ENCODE measurements at places on chromosomes 4 and X. TPM values are rescaled to one million over a fixed set of nuclear protein-coding genes. Genes with fewer than 3 reads are reported as not detected.

SUPT20HL1 gene
- not detected for total RNA-seq

SLC9A7 gene
- 15.4 TPM for total RNA-seq

CCDC120 gene
- total RNA-seq, result 6.8 TPM

DNA sequence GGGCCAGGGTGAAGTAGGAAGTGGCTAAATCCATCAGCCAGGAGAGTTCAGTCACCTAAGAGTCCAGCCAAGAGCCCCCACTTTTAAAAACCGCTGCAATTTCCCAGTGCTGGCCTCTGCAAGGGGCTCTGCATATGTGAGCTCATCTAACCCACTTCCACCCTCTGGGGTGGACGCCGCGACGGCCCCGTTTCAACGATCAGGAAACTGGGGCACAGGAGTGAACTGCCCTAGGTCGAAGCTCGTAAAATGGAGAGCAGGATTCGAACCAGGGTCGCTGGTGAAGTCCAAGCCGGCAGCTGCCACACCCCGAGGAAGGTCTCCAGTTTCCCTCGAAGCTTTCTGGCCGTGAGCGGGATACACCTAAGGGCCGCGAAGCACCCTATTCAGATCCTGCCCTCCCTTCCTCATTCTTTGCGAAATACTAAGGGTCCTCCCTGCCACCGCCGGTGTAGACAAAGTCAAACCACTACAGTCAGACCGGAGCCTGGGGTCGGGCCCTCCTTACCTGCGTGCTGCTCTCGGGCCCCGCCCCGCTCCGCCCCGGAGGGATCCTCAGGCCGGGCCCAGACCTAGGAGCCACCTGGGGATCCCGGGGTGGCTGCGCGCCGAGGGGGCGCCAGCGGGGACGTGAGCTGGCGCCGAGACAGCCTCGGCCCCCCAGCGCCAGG, 446 bp downstream of the EVC2 start:
- peak; percentile 68 for DNase-seq

- DNase-seq, result no peak
Measured at GRCh38 chr4:96379524-96379923, 539.6 kb downstream of the PDHA2 start.

DNA sequence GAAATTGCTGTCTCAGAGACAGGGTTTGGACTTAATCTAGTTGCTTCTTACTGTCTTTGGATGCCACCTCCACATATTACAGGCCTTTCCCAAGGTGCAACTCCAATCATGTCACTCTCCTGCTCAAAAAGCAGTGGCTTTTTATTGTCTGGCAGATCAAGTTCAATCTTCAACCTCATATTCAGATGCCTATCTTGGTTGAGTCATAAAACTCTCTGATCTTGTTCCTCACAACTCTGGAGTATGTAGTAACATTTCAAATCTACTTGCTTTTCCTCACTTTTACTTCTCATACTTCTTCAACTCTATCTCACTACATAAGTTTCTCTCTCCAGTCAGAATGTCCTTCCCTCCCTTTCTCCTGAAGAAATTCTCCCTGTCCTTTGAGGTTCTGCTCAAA, 180.6 kb downstream of the VSIG4 start:
- DNase-seq, result no peak

GRCh38 chrX:20414066-20414465, 147.4 kb upstream of the RPS6KA3 start:
- no peak for DNase-seq

DNA sequence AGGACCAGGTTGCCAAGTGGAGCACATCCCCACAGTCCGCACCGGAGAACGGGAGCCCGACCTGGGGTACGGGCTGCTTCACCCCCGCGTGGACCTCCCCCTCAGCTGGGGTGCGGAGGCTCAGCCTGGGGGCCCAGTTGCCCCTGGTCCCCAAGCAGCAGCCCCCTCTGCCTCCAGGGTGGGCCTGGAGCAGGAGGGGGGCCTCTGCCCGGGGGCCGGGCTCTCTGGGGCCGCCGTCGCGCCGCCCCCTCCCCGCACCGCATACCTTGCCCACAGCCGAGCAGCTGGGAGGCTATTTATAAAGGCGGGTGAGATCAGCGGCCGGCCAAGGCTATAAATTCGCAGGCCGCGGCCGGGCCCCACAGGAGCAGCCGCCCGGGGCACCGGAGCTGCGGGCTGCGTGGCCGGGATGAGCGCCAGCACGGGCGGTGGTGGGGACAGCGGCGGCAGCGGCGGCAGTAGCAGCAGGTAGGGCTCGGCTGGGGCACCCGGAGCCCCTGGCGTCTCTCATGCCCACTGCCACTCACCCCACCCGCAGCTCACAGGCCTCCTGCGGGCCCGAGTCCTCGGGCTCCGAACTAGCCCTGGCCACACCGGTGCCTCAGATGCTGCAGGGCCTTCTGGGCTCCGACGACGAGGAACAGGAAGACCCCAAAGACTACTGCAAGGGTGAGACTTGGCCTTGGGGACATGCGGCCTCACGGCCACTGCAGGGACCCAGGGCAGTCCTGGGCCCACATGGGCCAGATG, at the start of gene SRPK3:
Gene SRPK3, plus strand, starts transcription at position 364 of the 750 bp plus-strand sequence. Its CDS starts 46 bp downstream, at position 410.
- no peak for DNase-seq

DNA sequence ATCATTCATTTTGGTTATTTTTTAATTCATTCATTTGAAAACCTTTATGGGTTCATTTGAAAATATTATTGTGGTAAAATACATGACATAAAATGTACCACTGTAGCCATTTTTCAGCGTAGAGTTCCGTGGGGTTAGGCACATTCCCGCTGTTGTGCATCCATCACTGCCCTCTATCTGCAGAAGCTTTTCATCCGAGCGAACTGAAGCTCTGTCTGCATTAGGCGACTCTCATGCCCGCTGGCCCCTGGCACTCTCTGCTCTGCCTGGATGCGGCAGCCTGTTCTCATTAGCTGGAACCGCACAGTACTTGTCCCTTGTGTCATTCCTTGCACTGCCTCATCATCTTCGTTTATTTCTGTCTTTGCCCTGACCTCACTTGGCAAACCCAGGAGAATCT, 17.5 kb downstream of the CFAP99 start:
- DNase-seq, result no peak

GRCh38 chr4:56861360-56861759, 39.9 kb upstream of the SPINK2 start:
- peak; percentile 68 for DNase-seq

- no peak for DNase-seq
Measured at GRCh38 chrX:13432414-13433297, 112.8 kb upstream of the ATXN3L start.
